ENCODE measurements at places on chromosomes 5 and 9. TPM values are rescaled to one million over a fixed set of nuclear protein-coding genes. Genes with fewer than 3 reads are reported as not detected.

DNA sequence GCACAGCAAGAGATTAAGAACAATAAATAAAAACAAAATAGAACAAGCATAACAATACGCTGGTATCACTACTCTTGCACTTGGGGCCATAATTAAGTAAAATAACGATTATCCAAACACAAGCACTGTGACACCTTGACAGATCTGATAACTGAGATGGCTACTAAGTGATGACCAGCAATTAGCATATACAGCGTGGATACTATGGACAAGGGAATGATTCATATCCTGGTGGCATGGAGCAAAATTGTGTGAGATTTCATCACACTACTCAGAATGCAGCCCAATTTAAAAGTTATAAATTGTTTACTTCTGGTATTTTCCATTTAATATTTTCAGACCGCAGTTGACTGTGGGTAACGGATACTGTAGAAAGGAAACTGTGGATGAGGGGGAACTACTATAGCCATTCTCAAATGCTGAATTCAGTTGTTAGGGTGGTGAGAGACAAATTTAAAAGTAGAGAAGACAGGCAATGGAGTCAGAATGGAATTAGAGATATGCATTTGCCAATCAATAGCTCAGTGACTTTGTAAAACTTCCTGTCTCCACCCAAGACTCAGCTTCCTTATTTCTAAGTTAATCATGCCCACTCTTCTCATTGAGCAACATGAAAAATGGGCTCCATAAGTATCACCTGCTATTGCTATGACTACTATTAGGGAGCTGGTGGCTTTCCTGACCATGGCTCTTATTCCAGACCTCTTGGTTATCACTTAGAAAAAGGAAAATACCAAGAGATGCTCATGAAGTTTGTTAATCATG lies 300.8 kb downstream of the TRIM32 start:
- no peak for DNase-seq

The MACIR gene
- total RNA-seq = 72.5 TPM

DNA sequence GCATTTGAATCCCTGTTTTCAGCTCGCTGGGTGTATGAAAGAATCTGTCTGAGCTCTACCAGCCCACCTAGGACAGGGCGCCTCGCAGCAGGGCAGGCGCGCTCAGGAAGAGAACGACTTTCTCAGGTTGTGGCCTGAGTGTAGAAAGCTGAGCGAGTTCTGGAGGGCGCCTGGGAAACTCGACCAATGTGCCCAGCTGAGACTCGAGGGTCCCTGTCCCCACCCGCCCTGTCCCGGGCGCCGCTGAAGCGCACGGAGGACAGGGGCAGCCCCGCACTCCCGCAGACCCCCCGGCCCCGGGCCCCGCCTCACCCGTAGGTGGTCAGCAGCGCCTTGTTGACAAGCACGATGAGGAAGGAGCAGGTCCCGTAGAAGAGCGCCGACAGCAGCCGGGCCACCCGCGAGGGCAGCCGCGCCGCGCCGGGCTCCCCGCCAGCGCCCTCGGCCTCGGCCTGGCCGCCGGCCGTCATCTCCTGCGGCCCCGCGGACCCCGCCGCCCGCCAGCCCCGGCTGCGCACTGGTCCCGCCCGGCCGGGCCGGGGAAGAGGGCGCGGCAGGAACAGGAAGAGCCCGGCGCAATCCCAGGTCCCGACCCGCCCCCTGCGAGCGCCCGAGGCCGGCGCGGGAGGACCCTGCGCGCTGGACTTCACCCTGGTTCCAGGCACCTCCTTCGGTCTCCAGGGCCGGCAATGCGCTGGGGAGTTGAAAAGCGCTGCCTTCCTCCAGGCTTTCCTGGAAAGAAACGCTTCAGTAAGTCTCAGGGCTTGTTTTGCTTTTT lies at the start of gene SLC35D2:
Gene SLC35D2, minus strand, starts transcription at position 547 of the 778 bp plus-strand sequence. Its CDS starts 77 bp downstream, at position 470.
- DNase-seq = peak; percentile 87

- DNase-seq = no peak
Observed at GRCh38 chr5:176866707-176867310, 32.3 kb downstream of the HK3 start.

The MYMK gene
- not detected for total RNA-seq

- no peak for DNase-seq
Observed at GRCh38 chr9:87123830-87124229, 176.5 kb upstream of the GAS1 start.

- DNase-seq = no peak
Observed at GRCh38 chr5:15300141-15300540, 199.8 kb upstream of the FBXL7 start.

- no peak for DNase-seq
Observed at GRCh38 chr5:53364061-53364460, 116.4 kb upstream of the FST start.

DNA sequence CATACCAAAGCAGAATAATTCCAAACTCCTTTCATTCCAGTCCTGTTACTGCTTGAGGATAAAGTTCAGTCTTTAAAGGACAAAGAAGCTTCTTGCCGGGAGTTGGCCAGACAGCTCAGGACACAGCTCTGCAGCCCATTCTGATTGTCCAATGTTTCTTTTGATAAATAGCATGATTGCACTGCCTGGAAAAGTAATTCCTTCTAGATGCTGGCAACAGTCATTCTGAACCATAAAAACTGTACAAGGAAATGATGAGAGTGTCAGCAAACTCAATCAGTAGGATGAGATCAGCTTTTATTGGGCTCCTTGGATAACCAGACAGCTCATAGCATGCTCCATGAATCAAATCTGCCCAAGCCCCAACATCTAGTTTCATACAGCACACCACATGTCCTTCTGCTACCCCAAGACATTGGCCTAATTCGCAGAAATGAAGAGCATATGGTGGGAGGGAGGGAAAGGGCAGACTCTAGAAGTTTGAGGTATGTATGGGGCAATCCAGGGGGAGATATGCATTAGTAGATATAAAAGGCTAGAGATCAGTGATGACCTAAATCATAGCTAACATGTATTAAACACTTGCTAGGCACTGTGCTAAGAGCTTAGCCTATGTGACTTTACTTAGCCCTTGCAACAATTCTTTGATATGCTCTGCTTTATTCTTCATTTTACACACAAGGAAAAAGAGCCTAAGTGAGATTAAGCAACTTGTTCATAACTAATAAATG lies 219.9 kb upstream of the NREP start:
- DNase-seq = no peak

The FOXD4L4 gene
- total RNA-seq = 0.27 TPM

GRCh38 chr5:112641515-112642110 lies 96.1 kb upstream of the APC start:
- DNase-seq = no peak

DNA sequence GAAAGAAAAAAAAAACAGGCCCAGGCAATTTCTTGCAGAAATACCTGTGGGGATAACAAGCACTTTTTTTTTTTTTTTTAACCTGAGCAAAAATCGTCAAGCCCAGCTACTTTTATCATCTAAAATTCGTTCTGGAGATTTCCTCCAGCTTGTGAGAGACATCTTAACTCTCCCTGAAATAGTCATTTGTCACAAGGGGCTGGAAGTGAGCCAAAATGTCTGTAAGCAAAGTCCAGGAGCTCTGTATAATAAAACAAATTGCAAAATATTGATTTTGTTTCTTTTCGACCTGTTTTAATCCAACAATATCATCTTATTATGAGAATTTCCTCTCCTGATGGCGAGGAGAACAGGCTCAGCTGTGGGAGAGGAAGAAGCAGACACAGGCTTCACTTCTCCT lies 168.4 kb downstream of the TTLL11 start:
- no peak for DNase-seq

DNA sequence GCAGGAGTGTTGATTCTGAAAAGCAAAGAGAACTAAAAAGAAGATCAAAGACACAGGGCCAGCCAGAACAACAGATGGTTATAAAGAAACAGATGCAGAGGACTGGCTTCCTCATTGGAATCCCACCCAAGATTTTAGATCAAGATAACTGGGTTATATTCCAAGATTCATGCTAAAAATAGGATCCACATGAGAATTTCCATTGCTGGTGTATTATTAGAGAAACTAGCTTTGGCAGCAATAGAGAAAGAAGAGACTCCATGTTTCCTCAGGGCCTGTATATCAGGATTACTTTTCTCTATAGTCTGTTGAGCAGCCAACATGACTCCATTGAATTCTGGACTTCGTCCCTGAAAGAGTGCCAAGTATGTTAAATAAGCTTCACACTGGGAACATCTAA lies 367.3 kb downstream of the TUSC1 start:
- no peak for DNase-seq

GRCh38 chr9:105141146-105141975 lies 103.1 kb upstream of the SLC44A1 start:
- DNase-seq = peak; percentile 21
